Fibroblast of skin of back (primary cell): ENCODE measurements at places on chromosomes 16 and 17.

DNA sequence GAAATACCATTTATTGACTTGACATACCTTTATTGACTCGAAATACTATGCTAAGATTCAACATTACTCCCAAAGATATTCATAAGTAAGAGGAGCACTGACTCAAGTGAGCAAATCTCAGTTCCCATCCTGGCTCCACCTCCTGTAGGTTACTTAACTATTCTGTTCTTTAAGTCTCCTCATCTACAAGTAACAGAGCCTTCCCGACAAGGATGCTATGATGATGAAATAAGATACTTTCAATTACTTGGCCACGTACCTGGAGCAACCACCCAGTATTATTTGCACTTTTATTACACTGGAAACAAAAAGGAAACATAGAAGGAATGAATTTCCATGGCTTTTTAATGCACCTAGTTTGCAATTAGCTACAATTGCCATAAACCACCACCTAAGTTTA lies 16.3 kb downstream of the KANSL1 start:
- DNase-seq: no peak

GRCh38 chr16:15434079-15434424 lies 336 bp upstream of the BMERB1 start:
- DNase-seq: no peak

DNA sequence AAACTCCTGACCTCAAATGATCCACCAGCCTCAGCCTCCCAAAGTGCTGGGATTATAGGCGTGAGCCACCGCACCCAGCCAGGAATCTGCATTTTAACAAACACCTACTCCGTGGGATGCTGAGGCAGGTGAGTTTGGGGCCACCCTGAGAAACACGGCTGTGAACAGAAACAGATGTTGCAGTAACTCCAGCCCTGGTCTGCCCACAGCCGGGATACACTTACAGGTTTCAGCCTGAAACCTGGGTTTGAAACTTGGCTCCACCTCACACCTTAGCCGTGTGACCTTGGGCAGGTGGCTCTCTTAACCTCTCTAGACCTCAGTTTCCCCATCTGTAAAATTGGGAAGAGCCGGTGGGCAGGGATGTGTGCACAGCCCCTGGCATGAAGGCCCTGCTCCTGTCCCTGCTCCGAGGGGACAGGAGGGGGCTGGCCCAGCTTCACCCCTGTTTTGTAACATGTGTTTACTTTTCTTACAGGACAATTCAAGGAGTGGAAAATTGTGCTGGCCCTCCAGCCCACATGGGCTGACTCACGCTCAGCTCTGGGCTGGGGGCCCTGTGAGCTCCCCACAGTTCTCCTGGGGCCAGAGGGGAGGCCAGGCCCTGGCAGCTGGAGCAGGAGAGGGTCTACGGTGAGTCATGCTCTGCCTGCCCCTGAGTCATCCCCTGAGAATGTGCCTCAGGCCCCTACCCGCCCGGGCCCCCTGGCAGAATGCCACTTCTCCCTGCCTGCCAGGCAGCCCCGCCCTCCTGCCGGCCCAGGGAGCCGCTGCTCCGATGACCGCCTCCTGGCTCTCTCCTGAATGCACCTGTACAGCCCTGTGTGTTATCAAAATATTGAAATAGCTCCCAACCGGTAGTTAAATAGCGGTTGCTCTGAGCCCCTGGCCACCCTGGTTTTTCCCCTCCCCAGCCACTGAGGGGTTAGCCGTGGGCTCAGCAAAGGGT lies 7.7 kb upstream of the PPL start:
- peak; percentile 98 for DNase-seq

DNA sequence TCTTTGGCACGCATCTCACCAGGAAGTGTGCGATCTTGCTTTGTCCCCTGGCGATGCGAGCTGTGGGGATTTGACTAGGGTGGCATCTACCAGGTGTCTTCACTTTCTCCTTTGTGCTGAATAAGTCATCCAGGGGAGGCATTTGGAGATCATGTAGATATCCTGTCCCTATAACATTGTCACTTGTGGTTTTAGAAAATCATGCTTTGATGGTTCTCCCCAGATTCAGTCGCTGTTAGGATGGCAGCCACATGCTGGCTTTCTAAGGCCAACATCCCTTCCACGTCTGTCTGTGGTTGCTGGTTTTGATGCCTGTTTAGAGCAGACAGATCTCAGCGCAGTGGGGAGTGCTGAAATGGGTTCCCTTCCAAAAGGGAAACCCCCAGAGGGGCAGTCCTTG lies 2.5 kb downstream of the ADAD2 start:
- DNase-seq: no peak

GRCh38 chr16:57925310-57925709 lies 45.6 kb downstream of the CNGB1 start:
- DNase-seq: no peak

- DNase-seq: peak; percentile 61
Measured at GRCh38 chr17:57935833-57936807, 19.1 kb downstream of the CUEDC1 start.

- DNase-seq: no peak
Measured at GRCh38 chr16:27822529-27822928, 241.0 kb downstream of the GSG1L start.

DNA sequence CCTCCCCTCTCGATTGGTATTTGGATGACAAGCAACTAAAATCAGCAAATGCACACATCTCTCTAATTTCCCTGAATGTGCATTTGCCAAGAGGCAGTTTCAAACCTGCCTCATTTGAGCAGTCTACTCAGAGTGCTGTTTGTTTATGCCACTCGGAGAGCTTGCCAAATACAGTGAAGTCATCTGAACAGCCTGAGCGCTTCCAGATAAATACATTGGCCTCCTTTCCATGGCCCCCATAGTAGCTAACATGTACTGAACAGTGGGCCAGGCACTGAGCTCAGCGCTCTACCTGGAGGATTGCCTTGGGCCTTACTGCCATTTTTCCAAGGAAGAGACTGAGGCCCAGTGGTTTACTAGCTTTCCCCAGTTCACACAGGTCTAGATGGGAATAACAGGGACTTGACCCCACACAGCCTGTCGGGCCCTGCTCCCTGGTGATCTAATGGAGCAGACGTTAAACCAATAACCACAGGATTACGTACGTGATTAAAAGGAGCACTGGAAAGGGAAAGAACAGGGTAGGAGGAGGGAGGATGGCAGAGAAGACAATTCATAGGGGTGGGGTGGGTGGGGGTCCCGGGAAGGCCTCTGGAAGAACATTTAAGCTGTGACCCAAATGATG lies 18.7 kb upstream of the ANKRD40CL start:
- DNase-seq: no peak

DNA sequence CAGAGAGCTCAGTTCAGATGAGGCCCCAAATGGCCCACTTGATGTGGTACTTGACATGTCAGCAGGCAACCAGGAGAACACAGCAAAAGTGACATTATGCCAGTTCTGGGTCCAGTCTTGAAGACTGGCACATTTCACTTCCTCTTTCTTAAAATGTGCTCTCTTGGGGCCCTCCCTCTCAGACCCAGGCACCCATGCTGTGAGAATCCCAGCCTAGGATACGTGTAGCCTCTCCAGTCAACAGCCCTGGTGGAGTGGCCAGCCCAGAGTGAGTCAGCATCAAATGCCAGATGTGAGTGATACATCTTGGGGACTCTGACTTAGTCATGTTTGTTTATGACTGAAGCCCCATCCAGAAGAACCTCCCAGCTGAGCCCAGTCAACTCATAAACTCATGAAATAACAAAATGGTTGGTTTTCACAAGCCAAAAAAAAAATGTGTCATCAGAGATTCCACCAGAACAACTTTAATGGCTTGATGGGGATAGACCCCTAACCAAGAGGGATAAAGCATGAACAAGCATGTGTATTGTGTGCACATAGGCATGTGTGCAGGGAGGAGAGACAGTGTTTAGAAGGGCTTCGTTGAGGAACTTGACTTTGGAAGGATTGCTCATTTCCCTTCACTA lies 82.5 kb upstream of the TNRC6C start:
- DNase-seq: peak; percentile 62

GRCh38 chr17:58337600-58338453 lies 9.2 kb upstream of the TSPOAP1 start:
- peak; percentile 97 for DNase-seq

DNA sequence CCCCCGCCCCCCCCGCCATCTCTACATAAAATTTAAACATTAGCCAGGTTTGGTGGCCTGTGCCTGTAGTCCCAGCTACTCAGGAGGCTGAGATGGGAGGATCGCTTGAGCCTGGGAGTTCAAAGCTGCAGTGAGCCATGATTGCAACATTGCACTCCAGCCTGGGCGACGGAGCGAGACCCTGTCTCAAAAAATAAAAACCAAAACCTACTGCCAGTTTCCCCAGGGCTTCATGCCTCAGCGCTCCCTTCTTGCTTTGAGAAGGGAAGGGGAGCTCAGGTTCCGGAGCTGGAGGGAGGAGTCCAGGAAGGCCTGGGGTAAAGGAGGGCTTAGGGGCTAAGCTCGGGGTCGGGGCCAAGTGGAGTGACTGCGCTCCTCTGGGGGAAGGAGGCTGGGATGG lies 20.5 kb downstream of the PLCD3 start:
- DNase-seq: no peak

GRCh38 chr17:66302761-66303626 lies 581 bp downstream of the PRKCA start:
- DNase-seq: peak; percentile 58

- DNase-seq: no peak
Measured at GRCh38 chr16:29915590-29916247, 10.3 kb downstream of the KCTD13 start.

DNA sequence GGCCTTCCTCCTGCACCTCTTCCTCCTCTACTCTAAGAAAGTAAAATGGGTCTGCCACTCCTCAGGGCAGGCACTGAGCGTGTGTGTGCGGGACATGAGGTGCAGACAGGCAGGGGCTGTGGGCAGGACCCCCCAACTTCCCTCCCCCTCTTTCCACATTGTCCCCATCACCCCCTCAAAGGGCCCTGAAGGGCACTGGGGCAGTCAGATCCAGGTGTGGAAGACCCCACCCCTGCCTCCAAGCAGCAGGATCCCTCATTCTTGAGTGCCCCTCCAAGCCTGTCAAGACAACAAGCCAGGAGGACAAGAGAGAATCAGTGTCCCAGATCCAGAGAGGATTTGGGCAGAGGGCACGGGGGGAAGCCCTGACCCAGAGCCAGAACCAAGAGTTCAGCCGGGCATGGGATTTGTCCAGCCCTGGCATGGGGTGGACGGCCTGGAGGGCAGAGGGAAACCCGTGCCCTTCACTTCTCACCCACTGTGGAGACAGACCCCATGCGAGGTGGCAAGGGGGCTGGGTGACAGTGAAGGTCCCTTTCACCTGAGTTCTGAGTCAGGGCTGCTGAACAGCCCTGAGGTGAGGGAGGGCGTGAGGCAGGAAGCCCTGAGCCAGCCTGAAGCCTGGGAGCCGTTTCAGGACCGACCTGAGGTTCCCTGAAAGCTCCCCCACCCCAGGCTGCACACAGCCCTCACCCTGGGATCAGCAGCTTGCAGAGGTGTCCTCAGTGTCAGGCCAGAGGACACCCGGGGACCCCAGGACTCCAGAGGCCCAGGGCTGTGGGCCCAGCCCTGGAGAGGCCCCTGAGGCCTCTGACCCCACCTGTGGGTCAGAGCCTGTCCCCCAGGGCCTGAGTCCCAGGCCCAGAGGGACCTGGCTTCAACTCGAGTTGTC lies 45.8 kb downstream of the USP22 start:
- no peak for DNase-seq

- peak; percentile 40 for DNase-seq
Measured at GRCh38 chr17:8126491-8127066, 2.7 kb upstream of the HES7 start.

DNA sequence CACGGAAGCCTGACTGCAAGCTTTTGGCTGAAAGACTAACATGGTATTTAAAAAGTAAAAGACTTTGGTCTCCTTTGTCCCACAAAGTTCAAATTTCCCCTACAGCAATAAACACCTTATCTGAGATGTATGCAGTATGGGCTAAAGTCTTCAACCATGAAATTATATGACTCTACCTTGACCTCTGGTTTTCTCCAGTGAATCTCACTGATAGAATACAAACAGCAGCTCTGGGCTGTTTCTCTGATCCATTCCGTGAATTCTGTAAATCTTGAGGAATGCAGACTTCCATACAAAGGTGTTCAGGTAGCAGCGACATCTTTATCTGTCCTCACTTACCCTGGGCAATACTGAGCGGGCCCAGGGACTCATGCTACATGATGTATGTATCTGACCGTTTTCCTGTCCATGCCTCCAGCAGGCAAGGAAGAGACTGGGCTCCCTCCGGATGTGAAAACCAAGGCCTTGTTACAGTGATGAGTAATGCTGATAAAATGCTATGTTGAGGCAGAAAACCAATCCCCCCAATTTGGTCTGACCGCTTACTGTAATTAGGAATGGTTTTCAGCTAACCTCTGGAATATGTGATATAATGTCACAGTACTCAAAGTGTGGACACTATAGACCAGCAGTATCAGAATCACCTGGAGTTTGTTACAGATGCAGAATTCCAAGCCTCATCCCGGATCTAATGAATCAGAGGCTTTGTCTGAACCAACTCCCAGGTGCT lies 589.8 kb downstream of the HS3ST4 start:
- DNase-seq: no peak

DNA sequence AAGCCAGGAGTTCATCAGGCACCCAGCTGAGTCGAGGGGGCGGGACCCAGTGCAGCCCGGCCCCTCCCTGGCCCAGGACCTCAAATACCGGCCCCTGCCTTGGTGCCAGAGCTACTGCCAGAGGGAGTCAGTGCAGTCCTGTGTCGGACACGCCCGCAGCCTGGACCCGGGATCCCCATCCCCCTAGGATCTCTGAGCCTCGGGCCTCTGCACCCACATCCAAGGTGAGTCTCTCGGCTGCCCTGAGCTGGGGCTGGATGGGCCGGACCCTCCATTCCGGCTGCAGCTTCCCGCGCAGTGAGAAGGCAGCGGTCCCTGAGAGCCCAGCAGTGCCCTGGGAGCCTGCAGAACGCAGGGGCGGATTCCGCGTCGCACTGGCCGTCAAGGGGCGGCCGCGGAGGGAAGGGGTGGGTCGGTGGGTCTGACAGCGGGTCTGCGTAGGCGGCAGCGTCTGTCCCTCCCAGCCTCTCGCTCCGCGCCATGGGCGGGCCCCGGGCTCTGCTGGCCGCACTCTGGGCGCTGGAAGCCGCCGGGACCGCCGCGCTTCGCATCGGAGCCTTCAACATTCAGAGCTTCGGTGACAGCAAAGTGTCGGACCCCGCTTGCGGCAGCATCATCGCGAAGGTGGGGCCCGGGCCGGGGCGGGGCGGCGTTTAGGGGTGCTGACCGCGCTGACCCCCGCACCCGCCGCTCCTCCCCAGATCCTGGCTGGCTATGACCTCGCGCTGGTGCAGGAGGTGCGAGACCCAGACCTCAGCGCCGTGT lies at the start of gene DNASE1L2:
DNASE1L2 (plus strand) TSS at position 108 of the 765 bp plus-strand sequence; CDS start at position 481, 373 bp downstream.
- DNase-seq: no peak

DNA sequence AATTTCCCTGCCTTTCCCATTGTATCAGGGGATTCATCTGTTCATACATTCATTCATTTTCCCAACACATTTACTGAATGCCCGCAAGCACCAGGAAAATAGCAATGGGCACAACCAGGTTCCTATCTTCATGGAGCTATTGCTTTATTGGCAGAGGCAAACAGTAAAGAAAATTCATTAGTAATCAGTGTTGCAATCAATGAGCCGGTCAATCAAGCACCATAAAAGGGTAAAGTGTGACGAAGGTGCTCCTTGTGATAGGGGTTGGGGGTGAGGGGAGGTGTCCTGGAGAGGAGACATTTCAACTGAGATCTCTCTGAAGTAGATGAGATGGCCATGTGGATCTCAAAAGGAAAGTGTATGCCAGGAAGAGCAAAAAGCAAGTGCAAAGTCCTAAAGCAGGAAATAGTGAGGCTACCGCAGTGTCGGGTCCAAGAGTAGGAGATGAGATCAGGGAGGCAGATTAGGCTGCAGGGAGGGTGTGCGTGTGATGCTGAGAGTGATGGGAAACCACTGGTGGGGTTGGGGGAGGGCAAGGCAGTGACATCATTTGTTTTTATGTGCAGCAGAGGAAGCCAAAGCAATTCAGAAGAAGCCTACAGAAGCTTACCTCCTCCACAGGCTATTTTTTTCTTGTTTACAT lies 28.4 kb downstream of the CDH13 start:
- peak; percentile 95 for DNase-seq

- DNase-seq: no peak
Measured at GRCh38 chr16:63921737-63922295, 1200.0 kb downstream of the CDH11 start.
